ENCODE measurements at places on chromosomes 5 and 9. TPM values are rescaled to one million over a fixed set of nuclear protein-coding genes. Genes with fewer than 3 reads are reported as not detected.

DNA sequence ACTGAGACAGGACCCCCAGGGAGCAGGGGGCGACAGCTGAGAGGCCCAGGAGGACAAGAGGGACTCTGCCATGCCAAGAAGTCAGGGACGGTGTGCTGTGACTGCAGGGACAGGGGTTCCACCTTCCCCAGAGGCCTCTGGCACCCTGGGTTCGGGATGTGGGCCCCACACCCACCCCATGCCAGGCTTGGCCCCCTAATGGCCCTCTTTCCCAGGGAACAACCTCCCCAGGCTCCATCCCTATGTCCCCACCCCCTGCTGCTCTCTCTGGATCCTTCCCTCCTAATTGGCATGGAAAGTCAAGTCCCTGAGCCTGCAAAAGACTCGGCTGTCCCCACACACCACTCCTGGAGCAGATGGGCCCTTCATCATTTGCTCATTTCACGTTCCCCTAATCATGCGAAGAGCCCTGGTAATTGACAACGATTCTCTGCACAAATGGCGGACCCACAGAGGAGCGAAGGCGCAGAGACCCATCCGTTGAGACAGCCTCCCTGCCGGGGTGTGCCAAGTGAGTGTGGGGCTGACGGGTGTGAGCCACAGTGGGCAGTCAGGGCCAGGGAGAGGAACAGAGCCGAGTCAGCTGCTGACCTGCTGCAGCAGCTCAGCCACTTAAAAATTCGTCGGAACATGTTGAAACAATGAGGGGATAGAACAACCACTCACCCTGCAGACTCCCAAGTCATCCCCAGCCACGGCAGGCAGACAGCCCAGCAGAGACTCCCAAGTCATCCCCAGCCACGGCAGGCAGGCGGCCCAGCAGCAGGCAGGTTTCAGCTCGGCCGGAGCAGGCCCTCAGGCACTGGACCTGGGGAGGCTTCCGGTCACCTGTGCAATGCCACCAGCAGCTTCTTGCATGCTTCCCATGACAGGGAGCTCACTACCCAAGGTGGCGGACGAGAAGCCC is 109.0 kb downstream of the VAV2 start:
- no peak overlapping the region for H3K27ac ChIP-seq
- H3K4me1 ChIP-seq: no peaks in the 10 kb centered on the region
- no peak overlapping the region for H3K4me3 ChIP-seq
- no peaks in the 10 kb centered on the region for H3K27me3 ChIP-seq
- no peaks in the 10 kb centered on the region for H3K36me3 ChIP-seq
- no peak for DNase-seq

- no peaks in the 10 kb centered on the region for H3K36me3 ChIP-seq
- no peak overlapping the region for H3K27ac ChIP-seq
- H3K4me3 ChIP-seq: no peak overlapping the region
- no peaks in the 10 kb centered on the region for H3K27me3 ChIP-seq
- H3K4me1 ChIP-seq: no peaks in the 10 kb centered on the region
These were observed 348.2 kb upstream of the CCNG1 start for GRCh38 chr5:163089230-163089629.

- no peaks in the 10 kb centered on the region for H3K4me1 ChIP-seq
- no peak overlapping the region for H3K4me3 ChIP-seq
- no peaks in the 10 kb centered on the region for H3K27me3 ChIP-seq
These were observed 218.9 kb downstream of the TMEM161B start for GRCh38 chr5:88049737-88050136.

DNA sequence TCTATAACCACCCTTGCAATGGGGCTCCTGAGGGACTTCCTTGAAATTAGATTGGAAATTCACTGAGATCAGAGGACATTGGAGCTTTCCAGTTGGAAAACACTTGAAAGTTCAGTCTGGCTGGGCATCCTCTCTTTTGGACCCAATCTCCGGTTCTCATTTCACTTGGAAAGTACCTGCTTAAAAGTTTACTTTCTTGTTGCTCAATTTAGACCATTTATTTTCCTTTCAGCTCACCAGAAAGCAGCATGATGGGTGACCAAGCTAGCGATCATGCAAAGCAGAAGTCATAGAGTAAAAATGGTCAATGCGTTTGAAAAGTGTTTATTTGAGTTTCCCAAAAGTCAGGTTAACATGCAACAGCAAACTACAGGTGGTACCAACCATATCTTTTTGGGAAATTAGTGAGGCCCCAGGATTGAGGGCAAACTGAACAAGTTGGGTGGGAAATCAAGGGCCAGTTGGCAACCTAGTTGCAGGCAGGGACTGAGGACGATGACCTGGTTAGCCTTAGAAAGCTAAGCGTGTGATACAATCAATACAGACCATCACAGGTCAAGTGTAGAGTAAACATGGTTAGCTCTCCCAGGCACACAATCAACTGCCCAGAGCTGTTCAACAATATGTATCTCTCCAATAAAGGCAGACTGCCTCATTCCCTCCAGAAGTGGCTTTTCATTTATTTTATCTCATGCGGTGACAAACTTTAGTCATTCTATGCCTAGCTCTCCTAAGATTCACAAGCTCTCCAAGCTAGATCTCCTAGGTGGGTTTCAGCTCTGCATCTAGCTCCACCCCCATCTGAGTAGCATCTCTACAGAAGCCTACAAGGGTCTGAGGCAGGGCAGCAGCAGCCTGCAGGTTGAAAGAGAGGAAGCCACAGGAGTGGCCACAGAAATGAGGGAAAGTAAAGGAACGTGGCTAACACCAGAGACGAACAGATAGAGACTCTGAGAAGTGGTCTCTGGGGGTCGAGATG is 136.9 kb downstream of the UGCG start:
- no peak for DNase-seq
- H3K27me3 ChIP-seq: no peaks in the 10 kb centered on the region
- no peak overlapping the region for H3K4me3 ChIP-seq

DNA sequence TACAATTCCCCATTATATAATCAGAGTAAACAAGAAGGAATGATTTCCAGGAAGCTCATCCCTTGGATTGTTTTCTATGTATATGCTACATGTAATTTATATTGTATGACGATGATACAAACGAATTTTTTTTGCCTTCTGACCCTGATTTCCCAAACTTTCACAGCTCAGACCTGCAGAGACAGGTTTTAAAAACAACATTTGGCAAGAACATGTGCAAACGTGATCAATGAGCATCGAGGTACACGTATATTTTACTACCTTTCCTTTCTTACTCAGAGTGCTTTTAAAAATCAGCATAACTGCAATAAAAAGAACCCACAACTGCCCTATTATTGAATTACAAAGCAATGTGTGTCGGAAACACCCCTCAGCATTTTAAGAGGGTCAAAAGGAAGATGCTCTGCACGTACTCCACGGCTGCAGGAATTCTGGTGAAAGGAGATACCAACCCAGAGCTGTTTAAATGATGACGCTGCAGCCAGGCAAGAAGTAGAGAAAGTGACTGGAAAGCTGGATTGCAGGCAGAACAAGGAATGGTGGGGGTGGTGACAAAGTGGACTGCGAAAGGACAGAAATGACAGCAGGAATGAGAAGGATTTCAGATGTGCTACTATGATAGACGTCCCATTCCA is 533.5 kb downstream of the RAB3C start:
- no peak overlapping the region for H3K4me3 ChIP-seq
- no peaks in the 10 kb centered on the region for H3K4me1 ChIP-seq
- no peaks in the 10 kb centered on the region for H3K36me3 ChIP-seq
- no peak overlapping the region for H3K27ac ChIP-seq
- DNase-seq: no peak

- H3K4me1 ChIP-seq: peaks cover 25% of the 10 kb centered on the region
- H3K4me3 ChIP-seq: no peak overlapping the region
- peak overlapping the region; percentile 84 for H3K27ac ChIP-seq
- H3K36me3 ChIP-seq: no peaks in the 10 kb centered on the region
- peak; percentile 81 for DNase-seq
- H3K27me3 ChIP-seq: no peaks in the 10 kb centered on the region
These were observed 60.6 kb upstream of the ZFR start for GRCh38 chr5:32504989-32505596.

The AK1 gene
- total RNA-seq: 6.1 TPM

The CER1 gene
- total RNA-seq: not detected

The STPG3 gene
- total RNA-seq: not detected
